T-helper 2 cell (primary cell): ENCODE measurements at places on chromosomes 1 and 21.

GRCh38 chr1:15159166-15159555, 5.6 kb downstream of the TMEM51 start:
- no peak for DNase-seq

GRCh38 chr21:21383126-21383525, 384.9 kb downstream of the NCAM2 start:
- DNase-seq, result no peak

DNA sequence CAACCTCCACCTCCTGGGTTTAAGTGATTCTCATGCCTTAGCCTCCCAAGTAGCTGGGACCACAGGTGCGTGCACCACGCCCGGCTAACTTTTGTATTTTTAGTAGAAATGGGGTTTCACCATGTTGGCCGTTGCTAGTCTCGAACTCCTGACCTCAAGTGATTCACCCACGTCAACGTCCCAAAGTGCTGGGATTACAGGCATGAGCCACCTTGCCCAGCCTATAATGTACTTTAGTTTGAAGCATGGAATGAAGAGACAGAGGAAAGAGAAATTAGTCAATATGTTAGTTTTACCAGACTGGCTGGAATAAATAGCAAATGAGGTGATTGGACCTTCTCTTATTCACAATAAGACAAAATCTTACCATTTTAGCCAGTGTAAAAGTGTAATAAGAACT, 89.0 kb downstream of the GTF2B start:
- no peak for DNase-seq

- DNase-seq, result no peak
Measured at GRCh38 chr1:77063118-77063517, 156.1 kb downstream of the PIGK start.

- no peak for DNase-seq
Measured at GRCh38 chr1:119873135-119874015, 22.9 kb downstream of the ADAM30 start.

- DNase-seq, result no peak
Measured at GRCh38 chr1:20472121-20472520, 13.9 kb downstream of the CAMK2N1 start.

- no peak for DNase-seq
Measured at GRCh38 chr1:168792142-168792541, 63.1 kb upstream of the DPT start.

DNA sequence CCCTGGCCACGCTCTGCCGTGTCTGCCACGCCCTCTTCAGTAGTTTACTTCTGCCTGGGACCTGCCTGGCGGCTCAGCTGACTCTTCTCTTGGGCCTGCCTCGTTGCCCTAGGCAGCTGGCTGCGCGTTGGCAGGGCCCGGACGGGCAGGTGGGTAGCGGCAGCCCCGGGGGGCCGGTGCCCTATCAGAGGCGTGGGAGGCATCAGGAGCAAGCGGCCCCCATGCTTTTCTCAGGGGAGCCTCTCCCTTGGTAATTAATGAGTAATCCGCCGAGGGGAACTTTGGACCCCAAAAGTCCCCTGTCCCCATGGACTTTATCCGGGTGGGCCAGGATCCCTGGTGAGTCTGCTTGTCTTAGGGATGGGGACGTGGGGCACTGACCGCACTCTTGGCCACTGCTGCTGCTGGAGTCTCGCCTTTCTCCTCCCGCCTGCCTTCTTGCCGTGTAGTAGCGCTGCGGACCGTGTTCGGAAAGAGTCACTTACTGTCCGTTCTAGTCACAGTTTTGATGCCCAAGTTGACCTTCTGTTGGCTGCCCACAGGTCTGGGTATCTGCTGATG, 22.7 kb downstream of the SKI start:
- no peak for DNase-seq

DNA sequence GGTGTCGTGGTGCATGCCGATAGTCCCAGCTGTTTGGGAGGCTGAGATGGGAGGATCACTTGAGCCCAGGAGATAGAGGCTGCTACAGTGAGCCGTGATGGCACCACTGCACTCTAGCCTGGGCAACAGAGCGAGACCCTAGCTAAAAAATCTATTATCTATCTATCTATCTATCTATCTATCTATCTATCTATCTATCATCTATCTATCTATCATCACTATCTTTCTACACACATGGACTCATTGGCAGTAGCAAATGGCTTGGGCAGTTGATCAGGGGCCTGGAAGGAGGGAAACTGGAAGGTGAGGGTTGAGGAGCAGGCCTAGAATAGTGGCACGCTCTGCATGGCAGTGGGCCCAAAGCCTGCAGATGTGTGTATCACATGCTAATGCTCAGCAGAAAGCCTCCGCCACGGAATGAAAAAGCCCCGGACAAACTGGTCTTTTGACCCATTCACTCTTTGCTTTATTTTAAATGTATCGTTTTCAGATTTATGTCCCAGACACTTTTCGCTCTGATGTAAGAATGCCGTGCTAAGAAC, 7.3 kb upstream of the HUNK start:
- DNase-seq, result no peak

GRCh38 chr1:61956016-61956645, 213.9 kb downstream of the PATJ start:
- DNase-seq, result no peak

DNA sequence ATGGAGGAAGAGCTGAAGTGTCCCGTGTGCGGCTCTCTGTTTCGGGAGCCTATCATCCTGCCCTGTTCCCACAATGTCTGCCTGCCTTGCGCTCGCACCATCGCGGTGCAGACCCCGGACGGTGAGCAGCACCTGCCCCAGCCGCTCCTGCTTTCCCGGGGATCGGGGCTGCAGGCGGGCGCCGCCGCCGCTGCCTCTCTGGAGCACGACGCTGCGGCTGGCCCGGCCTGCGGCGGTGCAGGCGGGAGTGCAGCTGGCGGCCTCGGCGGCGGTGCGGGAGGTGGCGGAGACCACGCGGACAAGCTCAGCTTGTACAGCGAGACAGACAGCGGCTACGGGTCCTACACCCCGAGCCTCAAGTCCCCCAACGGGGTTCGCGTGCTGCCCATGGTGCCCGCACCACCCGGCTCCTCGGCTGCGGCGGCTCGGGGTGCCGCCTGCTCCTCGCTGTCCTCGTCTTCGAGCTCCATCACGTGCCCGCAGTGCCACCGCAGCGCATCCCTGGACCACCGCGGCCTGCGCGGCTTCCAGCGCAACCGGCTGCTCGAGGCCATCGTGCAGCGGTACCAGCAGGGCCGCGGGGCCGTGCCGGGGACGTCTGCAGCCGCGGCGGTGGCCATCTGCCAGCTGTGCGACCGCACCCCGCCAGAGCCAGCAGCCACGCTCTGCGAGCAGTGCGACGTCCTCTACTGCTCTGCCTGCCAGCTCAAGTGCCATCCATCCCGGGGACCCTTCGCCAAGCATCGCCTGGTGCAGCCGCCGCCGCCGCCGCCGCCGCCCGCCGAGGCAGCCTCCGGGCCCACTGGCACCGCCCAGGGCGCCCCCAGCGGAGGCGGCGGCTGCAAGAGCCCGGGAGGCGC, 1.3 kb downstream of the TRIM67 start:
- no peak for DNase-seq

DNA sequence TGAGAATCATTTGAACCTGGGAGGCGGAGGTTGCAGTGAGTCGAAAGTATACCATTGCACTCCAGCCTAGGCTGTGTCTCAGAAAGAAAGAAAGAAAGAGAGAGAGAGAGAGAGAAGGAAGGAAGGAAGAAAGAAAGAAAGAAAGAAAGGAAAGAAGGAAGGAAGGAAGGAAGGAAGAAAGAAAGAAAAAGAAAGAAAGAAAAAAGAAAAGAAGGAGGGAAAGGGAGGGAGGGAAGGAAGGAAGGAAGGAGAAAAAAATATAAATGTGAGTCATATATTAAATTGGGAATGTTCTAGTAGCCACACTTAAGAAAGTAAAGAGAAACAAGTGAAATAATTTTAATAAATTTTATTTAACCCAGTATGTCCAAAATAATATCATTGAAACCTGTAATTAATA, 16.7 kb upstream of the CITED4 start:
- no peak for DNase-seq

GRCh38 chr1:57868239-57868638, 444.4 kb upstream of the DAB1 start:
- DNase-seq, result no peak

- DNase-seq, result no peak
Measured at GRCh38 chr1:85158910-85159309, 41.9 kb downstream of the SYDE2 start.

DNA sequence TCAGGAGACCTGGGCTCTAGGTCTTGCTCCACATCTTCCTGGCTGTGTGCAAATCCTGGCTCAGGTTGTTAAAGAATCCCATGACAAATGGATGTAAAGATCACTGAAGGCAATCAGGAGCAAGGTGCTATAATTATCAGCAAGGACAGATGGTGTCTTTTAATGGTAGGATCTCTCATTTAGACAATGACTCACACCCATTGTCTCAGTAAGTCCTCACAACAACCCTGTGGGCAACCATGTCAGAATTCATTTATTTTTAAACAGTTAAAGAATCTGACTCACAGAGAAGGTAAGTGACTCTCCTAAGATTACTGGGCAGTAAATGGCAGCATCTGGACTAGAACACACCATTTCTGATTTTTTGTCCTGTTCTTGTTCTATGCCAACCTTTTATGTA, 32.8 kb downstream of the RNASEL start:
- no peak for DNase-seq

DNA sequence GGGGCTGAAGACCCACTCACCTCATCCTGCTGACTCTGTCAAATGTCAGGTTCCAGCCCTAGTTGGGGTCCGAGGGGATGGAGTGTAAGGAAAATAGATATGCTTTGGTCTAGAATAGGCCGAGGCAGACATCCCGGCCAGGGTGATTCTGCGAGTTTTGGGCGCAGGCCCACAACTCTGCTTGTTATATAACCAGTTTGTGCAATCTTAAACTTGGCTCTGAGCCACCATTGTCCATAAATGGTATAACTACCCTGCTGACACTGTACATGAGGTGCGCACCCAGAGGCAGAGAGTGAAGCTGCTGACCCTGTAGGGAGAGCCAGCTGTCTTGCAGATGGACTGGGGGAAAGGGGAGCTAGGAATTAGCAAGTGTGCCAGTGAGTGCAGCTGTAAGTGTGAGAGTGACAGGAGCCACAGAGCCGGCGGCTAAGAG, 1388.8 kb downstream of the AMY1C start:
- no peak for DNase-seq

DNA sequence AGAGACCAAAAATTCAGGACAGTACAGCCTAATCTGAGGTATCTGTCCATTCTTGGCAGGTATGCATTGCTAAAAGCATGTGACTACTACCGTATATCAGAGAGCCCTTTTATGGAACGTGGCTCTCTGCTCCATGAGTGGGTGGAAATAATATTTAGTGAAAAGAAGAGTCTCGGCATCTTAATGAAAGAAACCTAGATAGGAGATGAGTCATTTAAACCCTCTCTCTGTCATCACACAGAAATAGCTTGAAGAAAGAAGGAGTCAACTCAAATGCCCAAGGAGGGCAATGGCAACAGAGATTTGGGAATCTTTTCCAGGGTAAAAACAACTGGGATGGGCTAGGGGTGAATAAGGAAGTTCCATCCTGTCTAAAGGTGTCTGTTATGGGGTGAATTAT, 528.2 kb downstream of the SMYD3 start:
- no peak for DNase-seq

DNA sequence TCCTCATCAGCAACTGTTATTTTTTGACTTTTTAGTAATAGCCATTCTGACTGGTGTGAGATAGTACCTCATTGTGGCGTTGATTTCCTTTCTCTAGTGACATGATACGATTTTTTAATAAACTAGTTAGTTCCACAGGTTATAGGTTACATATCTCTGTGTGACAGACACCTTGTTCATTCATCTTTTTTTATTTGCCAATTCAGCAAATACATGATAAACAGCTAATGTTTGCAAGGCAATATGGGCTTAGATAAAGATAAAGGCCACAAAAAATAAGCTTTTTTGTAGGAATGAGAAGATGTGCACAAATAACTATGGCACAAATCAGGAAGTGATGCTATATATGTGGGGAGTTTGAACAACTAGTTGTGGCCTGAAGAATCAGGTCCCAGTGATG, 366.8 kb downstream of the HLX start:
- no peak for DNase-seq

- DNase-seq, result no peak
Measured at GRCh38 chr1:70864302-70864701, 183.3 kb downstream of the PTGER3 start.

- peak; percentile 71 for DNase-seq
Measured at GRCh38 chr1:86913399-86913895, 479 bp downstream of the SELENOF start.

- DNase-seq, result no peak
Measured at GRCh38 chr1:230160957-230161771, 94.1 kb downstream of the GALNT2 start.

DNA sequence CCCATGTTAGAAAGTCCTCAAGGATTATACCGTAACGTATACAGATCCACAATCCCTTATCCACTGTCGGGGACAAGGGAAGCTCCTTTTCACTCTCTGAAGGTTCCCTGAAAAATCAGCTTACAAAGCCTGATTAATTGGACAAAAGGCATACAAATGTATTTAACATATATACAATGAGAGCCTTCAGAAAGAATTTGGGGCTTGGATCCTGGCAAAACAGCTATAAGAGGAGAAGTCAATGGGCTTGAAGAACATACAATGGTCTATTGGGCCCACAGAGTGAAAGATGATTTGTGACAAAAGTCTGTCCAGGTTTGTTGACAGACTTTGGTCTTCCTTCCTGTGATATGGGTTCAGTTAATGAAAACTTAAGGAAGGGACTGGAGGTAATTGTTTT, 10.7 kb downstream of the TACSTD2 start:
- no peak for DNase-seq

DNA sequence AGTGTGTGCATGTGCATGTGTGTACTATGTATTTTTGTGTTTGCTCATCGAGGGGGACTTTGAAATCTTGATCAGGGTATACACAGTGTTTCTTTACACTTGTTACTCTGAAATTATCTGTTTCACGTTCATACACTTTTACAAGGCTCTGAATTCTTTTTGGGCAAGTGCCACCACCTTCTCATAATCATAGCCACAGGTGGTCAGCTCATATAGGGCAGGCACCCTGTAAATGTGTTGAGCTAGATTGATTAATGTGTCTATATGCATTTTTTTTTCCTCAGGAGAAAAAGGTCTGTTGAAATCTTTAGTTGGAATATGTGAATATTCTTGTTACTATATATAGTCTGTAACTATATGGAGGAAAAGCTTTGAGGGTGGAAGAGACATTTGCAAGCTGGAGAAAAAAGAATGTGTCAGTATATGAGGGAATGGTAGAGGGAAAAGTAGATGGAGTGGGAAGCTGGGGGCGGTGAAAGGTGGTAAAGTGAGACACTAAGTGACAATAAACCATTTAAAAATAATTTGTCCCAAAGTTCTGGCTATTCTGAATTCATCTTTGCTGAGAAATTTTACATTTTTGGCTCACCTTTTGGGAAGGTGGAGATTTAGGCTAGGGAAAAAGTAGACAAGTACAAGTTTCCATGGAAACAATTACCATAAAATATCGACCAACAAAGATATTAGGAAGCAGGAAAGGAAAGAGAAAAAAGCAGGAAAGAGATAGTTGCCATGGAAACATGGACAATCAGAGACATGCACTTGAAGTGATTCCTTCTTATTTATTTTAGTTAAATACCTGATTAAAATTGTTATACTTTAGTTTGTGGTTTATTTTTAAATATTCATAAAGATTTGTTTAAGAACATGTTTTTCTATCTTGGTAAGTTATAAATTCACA, 277.5 kb downstream of the PDE4B start:
- no peak for DNase-seq
